ENCODE measurements at places on chromosomes 3 and 15.
A peak's percentile ranks its signal among the peaks of the same experiment; 100 is the strongest.

DNA sequence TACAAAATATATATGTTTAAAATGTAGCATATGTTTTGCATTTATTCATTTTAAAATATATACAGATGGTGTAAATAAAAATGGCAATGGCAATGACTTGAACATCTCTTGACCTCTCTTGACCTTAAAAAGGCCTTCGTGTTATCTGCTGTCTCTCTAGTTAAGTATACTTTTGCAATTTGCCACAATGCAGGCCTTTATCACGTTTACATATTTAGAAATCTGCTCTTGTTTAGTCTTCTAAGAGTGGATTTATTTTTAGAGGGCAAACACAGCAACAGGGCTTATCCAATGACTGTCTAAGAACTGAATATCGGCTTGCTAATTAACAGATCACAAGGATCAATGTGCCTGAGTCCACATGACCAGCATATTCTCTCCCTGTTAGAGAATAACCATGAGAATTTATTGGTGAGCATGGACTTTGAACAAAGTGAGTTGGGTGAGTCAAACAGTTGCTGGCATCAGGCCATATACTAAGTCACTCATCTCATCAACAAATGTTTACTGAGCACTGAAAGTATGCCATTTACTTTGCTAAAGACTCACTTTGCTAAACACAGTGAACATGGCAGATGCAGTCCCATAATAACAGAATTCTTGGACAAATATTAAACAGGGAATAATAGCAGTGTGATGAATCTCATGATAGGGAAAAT lies 48.2 kb downstream of the MDFIC2 start:
- no peak for DNase-seq

- DNase-seq, result no peak
Measured at GRCh38 chr3:21747376-21747775, 3.6 kb downstream of the ZNF385D start.

GRCh38 chr15:62088353-62088693 lies 21.5 kb downstream of the C2CD4A start:
- no peak for DNase-seq

GRCh38 chr3:64229903-64230302 lies 4.6 kb upstream of the PRICKLE2 start:
- DNase-seq, result no peak

GRCh38 chr3:106789276-106789675 lies 588.0 kb upstream of the CCDC54 start:
- DNase-seq, result no peak

DNA sequence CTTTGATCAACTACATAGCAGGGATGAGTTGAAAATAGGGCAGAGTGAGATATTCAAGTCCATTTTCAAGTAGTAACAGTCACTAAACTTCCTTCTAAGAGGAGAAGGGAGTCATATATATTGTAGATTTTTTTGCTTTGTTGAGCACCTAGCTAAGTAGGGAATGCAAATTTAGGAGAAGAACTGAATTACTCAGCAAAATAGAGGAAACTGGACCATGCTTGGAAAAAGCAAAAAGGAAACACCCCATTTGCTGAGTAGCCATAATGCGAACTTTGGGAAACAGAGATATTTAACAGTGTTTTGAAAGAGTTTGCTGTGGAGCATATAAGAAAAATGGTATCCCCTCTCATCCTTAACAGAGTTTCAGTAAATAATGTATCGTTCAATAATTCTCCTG lies 54.9 kb downstream of the CD200R1L start:
- DNase-seq, result no peak

DNA sequence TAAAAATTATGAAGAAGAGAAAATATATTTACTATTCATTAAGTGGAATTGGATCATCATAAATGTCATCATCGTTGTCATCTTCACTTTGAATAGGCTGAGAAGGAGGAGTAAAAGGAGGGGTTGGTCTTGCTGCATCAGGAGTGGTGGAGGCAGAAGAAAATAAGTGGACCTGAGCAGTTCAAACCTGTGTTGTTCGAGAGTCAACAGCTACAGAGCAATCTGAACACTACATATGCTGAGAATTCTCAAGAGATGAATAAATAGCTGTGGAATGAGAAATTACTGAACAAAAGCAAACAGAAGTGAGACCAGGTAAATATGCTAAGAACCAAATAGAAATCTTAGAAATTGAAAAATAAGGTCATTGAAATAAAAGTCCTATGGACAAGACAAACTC lies 32.3 kb upstream of the CCK start:
- no peak for DNase-seq

GRCh38 chr3:138051947-138052802 lies 42.2 kb downstream of the CLDN18 start:
- no peak for DNase-seq

- no peak for DNase-seq
Measured at GRCh38 chr3:158842976-158843375, 41.1 kb downstream of the MFSD1 start.

DNA sequence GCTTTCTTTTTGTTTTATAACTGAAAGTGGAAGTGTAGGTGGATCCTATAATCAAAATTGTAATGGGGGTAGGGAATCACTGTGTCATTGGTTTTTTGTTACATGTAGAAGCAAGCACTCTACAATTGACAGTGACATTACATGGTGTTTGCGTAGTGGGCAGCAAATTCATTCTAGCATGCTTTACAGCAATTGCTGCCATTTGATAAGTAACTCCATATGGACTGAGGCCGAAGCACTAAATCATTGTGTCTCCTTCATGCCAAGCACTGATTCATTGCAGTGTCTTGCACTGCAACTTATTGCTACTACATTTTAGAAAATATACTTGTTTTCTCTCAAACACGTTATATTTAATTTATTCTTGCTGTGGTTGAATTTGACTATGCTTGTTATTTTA lies 933.9 kb downstream of the NSUN3 start:
- no peak for DNase-seq

- DNase-seq, result no peak
Measured at GRCh38 chr15:78247911-78248310, 13.5 kb upstream of the ACSBG1 start.

DNA sequence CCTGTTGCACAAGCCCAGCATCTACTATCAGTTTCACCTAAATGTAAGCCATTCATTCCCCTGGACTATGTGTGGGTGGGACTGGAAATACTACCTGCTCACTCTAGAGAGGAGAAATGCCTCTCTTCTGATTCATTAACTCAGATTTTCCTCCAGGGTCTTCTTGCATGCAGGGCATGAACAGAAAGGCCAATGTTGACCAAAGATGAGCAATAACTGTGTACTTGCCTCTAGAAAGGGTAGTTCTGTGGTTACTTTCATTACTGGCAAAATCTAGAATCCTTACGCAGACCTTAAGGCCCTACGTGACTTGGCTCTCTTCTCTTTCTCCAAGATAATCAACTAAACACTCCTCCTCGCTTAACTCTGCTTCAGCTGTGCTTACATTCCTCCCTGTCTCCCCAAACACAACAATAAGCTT lies 81.4 kb upstream of the PSMD6 start:
- DNase-seq, result no peak

GRCh38 chr15:49742381-49742780 lies 121.5 kb downstream of the DTWD1 start:
- DNase-seq, result no peak

DNA sequence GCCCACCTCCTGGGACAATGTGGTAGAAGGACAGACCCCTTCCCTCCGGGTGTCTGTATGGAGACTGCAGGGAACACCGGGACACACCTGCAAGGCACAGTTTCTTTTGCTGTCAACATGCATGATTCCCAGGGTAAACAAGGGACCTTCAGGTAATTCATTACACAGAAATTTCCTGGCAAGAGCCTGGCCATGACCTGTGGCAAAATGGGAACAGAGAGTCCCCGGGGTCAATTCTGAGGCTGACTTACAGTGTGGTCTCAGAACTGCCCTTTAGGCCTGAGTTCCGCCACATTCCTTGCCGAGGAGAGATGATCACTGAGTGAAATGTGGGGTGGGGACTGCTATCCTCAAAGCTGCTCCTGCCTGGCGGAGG lies 6.3 kb downstream of the STARD5 start:
- DNase-seq, result no peak

DNA sequence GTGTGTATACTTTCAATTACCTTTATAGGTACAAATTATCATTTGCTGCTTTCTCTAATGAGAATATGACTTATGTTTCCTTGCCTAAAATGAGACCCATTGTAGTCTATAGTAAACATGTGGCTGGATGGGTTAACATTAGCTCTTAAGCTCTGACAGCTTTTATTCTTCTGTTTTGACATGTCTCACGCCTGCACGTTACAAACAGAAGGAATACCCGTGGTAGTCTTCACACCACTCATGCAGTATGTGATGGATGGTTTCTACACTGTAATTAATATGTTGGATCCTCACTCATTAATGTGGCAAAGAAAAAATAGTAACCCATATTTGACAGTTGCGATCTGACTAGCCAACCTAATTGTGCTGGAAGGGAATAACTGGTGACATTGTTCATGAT lies 133.4 kb upstream of the MITF start:
- no peak for DNase-seq

- no peak for DNase-seq
Measured at GRCh38 chr3:100277255-100277800, 16.5 kb downstream of the TBC1D23 start.

GRCh38 chr15:33043636-33044035 lies 150.9 kb downstream of the FMN1 start:
- no peak for DNase-seq

DNA sequence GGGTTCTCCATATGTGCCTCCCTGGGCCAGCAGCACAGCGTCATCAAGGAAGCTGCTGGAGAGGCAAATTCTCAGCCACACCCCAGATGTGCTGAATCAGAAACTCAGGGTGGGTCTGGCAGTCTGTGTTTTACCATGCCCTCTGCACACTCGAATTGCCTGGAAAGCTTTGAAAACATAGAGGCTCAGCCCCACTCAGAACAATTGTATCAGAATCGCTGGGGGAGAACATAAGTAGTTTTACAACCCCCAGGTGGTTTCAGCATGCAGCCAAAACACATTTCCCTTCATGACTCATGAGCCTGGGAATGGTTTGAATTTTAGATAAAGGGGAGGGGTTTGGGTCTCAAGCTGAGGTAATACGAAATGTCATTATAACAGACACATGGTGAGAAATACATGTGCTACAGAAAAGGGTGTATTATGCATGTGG lies 9.6 kb downstream of the TGM4 start:
- DNase-seq, result no peak

- DNase-seq, result no peak
Measured at GRCh38 chr3:146325170-146325569, 74.3 kb upstream of the PLSCR4 start.

- no peak for DNase-seq
Measured at GRCh38 chr15:43826029-43826507, 734 bp upstream of the WDR76 start.

DNA sequence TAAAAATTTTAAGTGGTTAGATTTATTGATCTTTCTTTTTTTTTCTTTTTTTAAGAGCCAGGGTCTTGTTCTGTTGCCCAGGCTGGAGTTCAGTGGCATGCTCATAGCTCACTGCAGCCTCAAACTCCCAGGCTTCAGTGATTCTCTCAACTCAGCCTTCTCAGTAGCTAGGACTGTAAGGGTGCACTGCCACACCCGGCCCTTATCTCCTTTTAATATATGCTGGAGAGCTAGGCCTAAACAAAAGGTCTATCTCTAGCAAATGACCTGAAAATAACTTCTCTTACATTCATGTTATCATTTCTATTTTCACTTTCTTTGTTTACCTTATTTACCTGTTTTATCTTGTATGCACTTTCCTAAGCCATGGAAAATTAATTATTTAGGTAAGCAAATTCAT lies 35.2 kb upstream of the MELTF start:
- DNase-seq, result no peak

- DNase-seq, result peak; percentile 56
Measured at GRCh38 chr3:194573680-194574437, 59.4 kb downstream of the TMEM44 start.

Data from GM12891 (cell line).